ENCODE measurements at places on chromosomes 13 and 19.

GRCh38 chr13:73657821-73658540 lies 476.2 kb downstream of the KLF12 start:
- DNase-seq, result no peak

DNA sequence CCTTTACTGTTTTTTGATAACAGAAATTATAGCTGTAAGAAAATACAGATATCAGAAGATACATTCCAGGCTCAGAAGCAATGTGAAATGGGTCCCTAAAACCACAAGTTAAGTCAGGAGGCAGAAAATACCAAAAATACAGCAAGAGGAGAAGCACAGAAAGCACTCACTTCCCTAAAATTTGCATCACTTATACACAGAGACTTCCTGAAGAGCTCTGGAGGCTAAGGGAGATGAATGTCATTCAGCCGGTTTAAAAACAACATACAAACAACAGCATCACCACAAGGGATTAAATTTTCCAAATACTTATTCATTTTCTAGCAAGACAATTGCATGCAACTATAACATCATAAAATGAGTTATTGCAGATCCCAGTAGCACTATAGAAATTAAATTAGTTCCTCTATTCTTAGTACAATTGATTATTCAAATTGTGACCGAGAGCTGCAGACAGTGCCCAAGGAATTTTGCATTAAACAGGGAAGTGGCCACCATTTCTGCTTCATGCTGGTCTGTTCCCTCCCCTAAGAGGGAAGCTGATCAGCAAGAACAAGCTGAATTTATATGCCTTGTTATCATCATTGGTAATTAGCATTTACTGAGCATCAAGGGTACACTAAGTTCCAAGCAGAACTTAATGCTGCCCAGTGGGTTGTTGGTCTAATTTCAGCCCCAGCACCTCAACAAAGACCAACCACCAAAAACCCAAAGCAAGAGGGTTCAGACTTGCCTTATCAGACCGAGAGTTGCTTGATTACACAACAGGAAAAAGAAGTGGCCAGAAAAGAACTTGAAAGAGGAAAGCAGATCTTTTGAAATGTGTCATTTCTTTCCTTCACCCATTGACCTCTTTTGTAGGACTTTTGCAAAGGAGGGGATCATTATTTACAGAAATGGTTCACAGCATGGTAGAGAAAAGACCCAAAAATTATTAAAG lies 140.7 kb downstream of the KCTD12 start:
- no peak for DNase-seq

- no peak for DNase-seq
Observed at GRCh38 chr13:66098931-66099628, 1131.1 kb downstream of the PCDH9 start.

GRCh38 chr19:35142606-35143230 lies 337 bp upstream of the FXYD7 start:
- DNase-seq, result peak; percentile 75

- no peak for DNase-seq
Observed at GRCh38 chr13:93098972-93099371, 127.6 kb upstream of the GPC6 start.

- DNase-seq, result no peak
Observed at GRCh38 chr13:97573011-97573410, 139.0 kb downstream of the RAP2A start.

GRCh38 chr19:49889687-49890348 lies 6.9 kb downstream of the IL4I1 start:
- DNase-seq, result peak; percentile 88

DNA sequence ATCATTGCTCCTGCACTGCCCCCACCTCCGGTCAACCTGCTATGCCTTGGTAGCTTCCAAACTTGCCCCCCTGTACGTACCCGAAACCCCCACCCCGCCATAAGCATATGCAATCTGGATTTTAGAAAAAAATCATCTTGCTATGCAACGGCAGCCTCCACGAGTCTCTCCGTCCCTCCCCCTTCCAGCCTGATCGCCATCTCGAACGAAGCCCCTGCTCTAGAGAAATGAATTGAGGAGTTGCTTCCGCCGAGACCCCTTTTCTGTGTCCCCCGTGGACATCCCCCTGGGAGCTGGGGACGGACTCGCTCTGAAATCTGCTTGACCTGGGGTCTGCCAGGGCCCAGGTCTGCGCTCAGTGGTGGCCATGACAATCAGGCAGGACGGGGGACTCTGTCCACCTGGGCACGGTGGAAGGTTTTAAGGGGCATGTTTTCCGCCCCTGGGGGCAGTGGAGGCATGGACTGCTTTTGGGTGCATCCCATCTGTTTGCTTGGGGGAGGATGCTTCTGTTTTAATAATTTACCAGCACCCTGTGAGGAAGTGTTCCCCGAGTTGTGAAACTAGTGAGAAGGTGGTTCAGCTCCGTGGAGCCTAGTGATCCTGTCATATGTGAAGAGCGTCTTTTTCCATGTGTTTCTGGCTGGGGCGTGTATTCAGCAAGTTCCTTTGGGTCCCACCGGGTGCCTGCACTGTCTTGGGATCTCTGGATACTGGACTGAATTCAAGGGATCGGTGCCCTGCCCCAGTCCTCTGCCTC lies 1.0 kb downstream of the KDM4B start:
- DNase-seq, result peak; percentile 13

DNA sequence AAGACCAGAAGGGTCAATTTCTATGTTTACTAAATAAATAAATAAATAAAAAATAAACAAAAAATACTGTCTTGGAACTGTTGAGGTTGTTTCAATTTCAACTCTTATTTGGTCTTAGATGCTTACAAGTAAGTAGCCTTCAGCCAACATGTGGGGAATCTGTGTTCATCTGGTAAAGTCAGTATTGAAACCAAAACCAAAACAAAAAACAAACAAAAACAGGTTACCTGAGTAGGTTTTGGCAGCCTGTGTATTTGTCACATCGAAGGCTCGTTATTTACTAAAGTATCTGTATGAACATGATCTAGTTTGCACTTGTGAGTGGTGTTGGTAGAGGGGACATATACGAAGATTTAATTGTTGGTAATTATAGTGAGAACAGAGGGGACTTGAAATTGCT lies 471.5 kb downstream of the SLITRK5 start:
- no peak for DNase-seq

GRCh38 chr13:44111701-44112100 lies 232.0 kb downstream of the LACC1 start:
- DNase-seq, result no peak

- DNase-seq, result no peak
Observed at GRCh38 chr13:68940049-68940448, 1167.6 kb upstream of the ATXN8OS start.

DNA sequence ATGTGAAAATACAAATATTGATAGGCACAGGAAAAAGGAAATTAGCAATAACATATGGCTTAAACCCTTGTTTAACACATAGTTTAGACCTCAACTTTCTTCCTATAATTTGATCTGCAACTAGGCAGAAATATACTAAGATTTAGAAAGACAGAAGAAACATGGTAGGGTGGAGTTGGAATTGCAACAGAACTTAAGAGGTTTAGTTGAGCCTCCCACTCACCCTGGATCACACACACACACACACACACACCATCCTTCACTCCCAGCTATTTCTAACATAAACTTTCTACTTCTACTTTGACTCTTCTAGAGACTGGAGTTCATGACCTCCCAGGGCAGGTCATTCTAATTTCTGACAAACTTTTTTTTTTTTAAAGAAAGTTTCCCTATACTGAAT lies 47.4 kb downstream of the FLT3 start:
- DNase-seq, result no peak

GRCh38 chr19:950352-951066 lies 24.7 kb downstream of the ARID3A start:
- DNase-seq, result no peak

DNA sequence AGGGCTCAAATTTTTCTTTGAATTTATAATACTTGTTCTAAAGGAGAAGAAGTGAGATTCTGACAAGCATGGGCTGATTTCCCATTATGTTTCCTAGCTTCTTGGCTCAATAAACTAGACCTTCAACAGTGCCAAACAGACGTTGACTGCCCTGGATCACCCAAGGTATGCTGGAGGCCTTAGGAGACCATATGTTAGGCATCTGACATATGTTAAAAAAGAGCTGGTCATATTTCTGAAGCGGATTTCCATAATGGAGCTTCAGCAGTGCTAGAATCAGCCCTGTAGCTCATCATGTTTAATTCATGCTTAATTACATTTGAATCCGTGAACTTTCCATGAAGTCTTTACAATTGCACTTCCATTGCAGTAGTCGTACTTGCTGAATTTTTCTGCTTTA lies 653.3 kb downstream of the DIAPH3 start:
- DNase-seq, result no peak

GRCh38 chr13:90003566-90003965 lies 1343.9 kb upstream of the MIR17HG start:
- no peak for DNase-seq

DNA sequence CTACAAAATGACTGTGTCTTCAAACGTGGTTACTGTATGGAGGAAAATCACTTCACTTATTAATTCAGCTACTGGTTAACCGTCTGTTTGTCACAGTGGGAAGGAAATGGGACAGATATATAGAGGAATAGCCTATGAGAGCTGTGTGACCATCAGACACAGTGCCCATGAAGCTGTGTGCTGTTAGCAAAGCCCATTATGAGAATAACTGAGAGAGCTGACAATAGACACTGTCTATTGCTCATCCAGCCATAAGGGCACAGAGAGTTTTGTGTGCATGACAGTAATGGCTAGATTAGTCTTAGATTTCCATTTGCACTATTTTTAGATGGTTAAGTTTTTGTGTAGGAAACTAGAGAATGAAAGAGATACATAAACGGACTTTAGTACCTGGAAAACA lies 64.1 kb upstream of the POSTN start:
- DNase-seq, result no peak

- no peak for DNase-seq
Observed at GRCh38 chr13:72798817-72799216, 16.9 kb downstream of the PIBF1 start.

DNA sequence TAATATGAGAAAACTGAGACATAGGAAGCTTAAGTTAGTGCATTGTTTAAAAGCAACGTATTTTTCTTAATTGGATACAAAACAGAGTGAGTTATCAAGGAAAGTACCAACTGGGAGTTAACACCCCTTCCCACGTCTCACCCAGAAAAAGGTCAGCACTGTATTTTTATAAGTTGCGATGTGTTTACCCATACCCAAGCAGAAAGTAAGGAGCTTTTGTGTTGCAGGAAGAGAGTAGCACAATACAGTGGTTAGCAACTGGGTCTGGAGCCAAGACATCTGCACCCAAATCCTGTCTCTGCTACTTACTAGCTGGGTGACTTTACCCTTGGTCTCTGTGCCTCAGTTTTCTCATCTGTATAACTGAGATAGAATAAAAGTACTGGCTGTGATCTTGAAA lies 34.3 kb downstream of the FAM216B start:
- DNase-seq, result no peak

GRCh38 chr19:18588611-18589379 lies at the start of gene REX1BD:
Gene REX1BD (plus strand): TSS chr19:18588798. CDS start chr19:18588802, 4 bp downstream.
- DNase-seq, result peak; percentile 89

- DNase-seq, result peak; percentile 7
Observed at GRCh38 chr13:24625870-24626849, 54.0 kb upstream of the ATP12A start.

GRCh38 chr19:41265395-41266153 lies 1.4 kb downstream of the HNRNPUL1 start:
- DNase-seq, result peak; percentile 27

DNA sequence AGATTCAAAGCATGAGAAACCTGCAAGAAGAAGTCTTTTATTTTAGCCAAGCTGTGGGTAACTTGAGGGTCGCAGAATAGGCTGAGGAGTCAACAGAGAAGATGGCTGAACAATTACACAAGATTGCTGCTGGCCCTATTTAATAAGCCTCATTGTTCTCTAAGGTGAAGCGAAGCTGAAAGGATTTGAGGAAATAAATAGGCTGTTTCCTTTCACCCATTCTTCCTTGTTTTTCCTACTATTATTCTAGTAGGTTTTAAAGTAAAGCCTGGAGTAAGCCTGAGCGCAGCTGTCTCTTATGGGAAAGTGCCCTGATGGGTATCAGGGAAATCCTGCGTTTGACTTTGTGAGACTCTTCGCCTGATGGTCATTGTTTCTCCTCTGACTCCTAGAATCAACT lies 25.0 kb upstream of the PCCA start:
- no peak for DNase-seq

DNA sequence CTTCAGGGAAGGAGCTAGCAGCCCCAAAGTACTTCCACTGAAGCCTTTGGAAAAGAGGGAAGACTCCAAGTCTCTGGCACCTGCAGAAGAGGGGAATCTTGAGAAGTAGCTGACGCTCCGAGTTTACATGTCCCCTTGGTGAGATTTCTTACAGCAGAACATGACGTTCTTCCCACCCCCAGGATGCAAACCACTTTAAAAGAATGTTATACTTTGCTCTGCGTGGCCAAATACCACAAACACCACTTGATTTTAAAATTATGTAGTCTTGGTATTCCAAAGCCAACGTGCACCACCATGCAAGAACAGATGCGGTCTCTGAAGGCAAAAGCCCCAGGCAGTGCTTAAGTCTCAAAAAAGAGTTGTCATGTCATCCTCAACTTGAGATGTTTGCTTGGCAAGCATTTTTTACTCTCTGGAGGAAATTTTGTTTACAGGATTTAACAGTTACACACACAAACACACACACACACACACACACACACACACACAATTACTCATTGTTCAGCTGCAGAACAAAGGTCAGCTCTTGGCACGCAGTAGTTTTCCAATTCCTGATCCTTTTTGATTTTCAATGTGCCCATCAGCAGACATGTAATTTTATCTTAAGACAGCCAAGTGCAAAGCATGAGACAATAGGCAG lies 106.1 kb downstream of the RGCC start:
- DNase-seq, result no peak

DNA sequence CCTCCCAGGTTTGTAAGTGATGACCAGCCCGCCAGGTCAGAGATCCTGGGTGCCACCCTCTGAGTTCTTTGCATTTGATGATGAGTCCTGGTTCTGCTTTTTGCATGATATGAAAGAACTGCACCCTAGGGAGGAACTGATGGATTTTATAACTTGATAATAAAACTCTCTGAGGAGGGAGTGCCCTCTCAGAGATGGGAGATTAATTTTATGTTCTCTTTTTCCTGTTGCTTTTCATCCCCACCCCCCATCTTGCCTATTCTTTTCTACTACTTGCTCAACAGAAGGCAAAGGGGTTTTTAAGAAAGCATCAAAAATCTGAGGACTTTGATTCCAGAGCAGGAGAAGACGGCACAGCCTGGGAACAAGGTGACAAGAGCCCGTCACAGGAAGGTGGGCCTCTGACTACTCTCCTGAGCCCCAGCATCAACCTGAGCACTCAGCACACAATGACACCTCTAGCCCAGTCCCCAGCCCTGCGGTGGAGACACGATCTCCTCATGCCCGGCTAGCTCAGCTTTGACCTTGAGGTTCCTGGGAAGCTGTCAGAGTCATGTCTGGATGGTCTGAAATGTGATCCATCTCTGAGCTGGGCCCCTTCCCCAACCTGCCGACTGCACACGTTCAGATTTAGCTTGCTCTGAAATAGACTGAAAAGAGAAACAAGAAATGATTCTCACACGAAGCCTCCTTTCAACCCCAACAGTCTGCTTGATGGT lies 69.1 kb downstream of the SIAH3 start:
- DNase-seq, result no peak

- DNase-seq, result no peak
Observed at GRCh38 chr19:3719868-3720267, 11.7 kb downstream of the TJP3 start.

All from activated CD4-positive, alpha-beta T cell treated with anti-CD3 and anti-CD28 coated beads for 48 hours (primary cell).